Psoas muscle (tissue), 8 donors: ENCODE measurements at places on chromosomes 16 and 17. TPM values are rescaled to one million over a fixed set of nuclear protein-coding genes. Genes with fewer than 3 reads are reported as not detected.

DNA sequence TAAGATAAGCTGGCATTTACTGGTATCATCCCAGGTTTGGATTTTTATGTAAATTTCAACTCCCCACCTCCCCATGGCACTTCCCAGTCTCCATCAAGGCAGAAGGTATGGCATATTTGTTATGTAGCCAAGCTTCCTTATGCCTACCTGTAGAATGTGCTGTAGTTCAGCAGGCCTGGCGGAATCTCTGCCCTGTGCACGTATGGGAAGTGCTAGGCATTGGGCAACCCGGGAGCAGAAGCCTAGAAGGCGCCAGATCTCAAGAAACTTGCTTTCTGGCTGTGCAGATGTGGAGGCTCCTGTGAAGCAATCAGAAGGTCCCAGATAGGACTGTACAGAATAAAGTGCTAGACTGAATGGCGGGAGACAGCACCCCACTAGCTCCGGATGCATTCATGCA lies 64.7 kb downstream of the SNX20 start:
- peaks cover 15% of the 10 kb centered on the region for H3K4me1 ChIP-seq
- H3K27me3 ChIP-seq, result no peaks in the 10 kb centered on the region
- no peak overlapping the region for H3K4me3 ChIP-seq
- no peaks in the 10 kb centered on the region for H3K36me3 ChIP-seq

DNA sequence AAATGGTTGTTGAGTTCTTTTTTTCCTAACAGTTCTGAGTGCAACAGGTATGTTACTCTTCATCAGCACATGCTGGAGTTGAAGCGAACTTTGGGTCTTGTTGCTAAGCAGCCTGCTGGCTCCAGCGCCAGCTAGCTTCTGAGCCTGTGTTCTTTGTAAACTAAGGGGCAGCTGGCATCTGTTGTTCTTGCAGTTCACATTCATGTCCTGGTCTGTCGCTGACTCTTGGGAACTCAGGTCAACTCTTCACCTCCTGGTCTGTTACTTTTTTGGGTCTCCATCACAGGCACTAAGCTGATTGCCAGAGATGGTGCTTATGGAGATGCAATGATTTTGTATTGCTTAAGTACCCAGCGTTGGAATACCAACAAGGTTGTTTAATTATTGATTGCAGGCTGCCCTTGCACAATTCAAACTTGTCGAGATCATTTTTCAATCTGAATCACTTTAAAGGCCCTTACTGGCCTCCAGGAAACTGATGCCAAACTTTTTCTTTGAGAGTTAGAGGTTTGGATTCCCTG lies 40.9 kb downstream of the USP10 start:
- no peak overlapping the region for H3K27ac ChIP-seq
- H3K4me1 ChIP-seq, result peaks cover 31% of the 10 kb centered on the region
- no peaks in the 10 kb centered on the region for H3K27me3 ChIP-seq
- peaks cover 9% of the 10 kb centered on the region for H3K36me3 ChIP-seq

DNA sequence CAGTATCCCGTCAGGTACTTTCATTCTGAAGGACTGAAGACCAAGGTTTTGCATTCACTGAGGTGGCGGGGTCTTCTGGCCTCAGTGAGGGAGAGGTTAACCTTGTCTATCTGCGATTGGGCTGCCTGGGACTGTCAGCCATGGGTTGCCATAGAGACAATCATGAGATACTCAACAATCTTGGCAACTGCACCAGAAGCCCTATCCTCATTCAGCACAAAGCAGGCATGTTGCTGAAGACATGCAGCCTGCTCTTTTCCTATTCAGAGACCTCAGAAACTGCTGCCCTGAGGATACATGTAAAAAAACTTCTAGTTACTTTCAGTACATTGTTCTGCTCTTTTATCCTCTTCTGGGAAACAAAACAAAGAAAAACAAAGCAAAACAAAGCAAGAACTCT lies 146.3 kb upstream of the PIRT start:
- no peak overlapping the region for H3K4me3 ChIP-seq
- H3K27me3 ChIP-seq, result no peaks in the 10 kb centered on the region
- no peaks in the 10 kb centered on the region for H3K36me3 ChIP-seq
- H3K27ac ChIP-seq, result no peak overlapping the region

DNA sequence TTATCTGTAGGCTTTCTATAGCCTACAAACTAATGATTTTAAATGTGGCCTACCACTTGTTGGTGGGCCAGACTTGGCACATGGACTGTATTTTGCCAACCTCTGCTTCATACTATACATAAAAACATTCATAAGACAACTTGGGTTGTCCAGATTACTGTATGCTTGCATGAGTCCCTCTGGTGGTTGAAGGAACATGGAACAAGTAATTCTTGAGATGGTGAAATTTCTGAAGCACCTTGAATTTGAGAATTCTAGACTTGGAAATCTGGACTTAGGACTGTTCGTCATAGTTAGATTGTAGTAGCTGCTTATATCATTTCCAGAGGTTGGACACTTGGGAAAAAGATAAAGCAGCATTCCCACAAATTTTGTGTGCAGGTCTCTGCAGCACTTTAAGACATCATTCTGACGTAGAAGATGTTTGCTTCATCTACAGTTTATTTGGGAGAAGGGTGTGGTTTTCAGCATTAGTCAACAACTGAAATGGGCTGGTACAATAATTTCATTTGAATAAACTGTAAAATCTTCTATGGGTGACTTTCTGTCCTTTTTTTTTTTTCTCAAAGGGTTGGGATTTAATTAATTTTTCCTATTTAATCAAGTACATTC lies 31.2 kb downstream of the NFATC3 start:
- peak overlapping the region; percentile 4 for H3K27ac ChIP-seq
- H3K27me3 ChIP-seq, result no peaks in the 10 kb centered on the region
- no peak overlapping the region for H3K4me3 ChIP-seq
- no peak for DNase-seq
- peaks cover 38% of the 10 kb centered on the region for H3K4me1 ChIP-seq

GRCh38 chr16:57208926-57209325 lies 22.8 kb downstream of the RSPRY1 start:
- H3K4me1 ChIP-seq, result no peaks in the 10 kb centered on the region
- H3K27ac ChIP-seq, result no peak overlapping the region
- peaks cover 94% of the 10 kb centered on the region for H3K36me3 ChIP-seq

- peak overlapping the region; percentile 51 for H3K4me3 ChIP-seq
- H3K27me3 ChIP-seq, result peaks cover 52% of the 10 kb centered on the region
- no peaks in the 10 kb centered on the region for H3K36me3 ChIP-seq
These were observed 427 bp downstream of the PPP1R1B start for GRCh38 chr17:39627047-39627711.

DNA sequence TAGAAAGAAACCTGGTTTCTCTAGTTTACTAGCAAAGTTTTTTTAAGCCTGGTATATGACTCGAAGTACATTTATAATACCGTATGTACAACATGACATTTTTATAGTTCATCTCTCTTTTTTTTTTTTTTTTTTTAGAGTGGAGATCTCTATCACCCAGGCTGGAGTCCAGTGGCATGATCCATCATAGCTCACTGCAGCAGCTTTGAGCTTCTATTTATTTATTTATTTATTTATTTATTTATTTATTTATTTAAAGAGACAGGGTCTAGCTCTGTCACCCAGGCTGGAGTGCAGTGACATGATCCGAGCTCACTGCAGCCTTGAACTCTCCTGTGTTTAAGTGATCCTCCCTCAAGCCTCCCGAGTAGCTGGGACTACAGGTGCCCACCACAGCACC lies 25.9 kb upstream of the VPS4A start:
- peaks cover 18% of the 10 kb centered on the region for H3K4me1 ChIP-seq
- peaks cover 15% of the 10 kb centered on the region for H3K36me3 ChIP-seq
- no peak overlapping the region for H3K4me3 ChIP-seq
- no peaks in the 10 kb centered on the region for H3K27me3 ChIP-seq

The ATP5PD gene
- 536 TPM for total RNA-seq
